ENCODE measurements at places on chromosomes 5 and 9.

GRCh38 chr5:32278406-32278805 lies 34.3 kb downstream of the MTMR12 start:
- DNase-seq: no peak

DNA sequence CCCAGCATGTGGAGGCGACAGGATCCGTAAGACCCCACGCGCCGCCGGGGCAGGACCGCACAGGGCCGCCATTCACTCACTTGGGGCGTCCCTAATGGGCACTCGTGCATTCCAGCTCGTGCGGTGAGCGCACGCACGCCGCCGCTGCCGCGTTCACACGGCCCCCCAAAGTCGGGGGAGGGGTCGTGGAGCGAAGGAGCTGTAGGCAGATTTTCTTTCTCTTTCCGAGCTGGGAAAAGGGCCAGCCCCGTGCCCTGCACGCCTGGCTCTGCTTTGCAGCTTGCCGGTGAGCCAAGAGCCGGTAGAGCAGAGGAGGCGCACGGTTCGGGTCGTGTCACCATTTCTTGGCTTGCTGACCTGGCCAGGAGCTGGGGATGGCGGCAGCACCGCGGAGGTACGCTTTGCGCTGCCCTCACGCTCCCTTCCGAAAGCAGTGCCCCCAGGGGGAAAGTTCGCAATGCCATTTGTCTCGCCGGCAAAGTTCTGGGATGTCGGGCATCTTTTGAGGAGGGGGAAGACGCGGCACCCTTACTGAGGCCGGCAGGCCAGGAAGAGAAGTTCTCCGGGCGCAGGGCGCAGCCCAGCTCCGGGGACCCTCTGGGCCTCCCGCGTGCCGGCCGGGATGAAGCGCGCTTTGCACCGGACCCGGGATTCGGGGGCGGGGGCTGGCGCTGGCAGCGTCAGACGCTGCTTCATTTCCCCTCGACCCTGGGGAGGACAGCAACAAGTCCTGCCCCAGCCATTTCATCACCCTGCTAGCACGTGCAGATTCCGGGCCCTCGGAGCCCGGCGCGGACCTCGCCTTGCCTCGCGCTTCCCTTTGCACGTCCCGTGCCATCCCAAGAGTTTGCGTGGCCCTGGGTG lies 898 bp downstream of the STC2 start:
- DNase-seq: no peak

GRCh38 chr9:2758162-2758897 lies 41.0 kb downstream of the KCNV2 start:
- DNase-seq: no peak

GRCh38 chr9:135023088-135023785 lies 64.2 kb upstream of the OLFM1 start:
- no peak for DNase-seq

DNA sequence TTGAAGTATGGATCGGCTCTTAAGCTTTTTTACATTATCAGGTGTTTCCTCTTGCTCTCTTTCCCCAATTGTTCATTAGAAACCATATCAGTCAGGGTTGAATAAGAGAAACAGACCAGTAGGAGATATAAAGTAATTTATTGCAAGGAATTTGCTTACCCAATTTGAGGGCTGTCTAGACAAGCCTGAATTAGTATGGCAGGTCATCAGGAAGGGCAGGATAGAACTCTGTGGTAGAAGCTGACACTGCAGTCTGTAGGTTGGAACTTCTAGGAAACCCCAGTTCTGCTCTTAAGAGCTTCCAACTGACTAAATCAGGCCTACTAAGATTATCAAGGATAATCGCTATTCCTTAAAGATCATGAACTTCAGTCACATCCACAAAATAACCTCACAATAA lies 24.3 kb downstream of the ISOC1 start:
- DNase-seq: no peak

- no peak for DNase-seq
Observed at GRCh38 chr9:129458663-129459546, 162.0 kb downstream of the C9orf50 start.
